Ovary (tissue), 10 donors: ENCODE measurements at places on chromosomes 3 and 15. TPM values are rescaled to one million over a fixed set of nuclear protein-coding genes. Genes with fewer than 3 reads are reported as not detected.
A peak's percentile ranks its signal among the peaks of the same experiment; 100 is the strongest.

WDR76 gene
- polyA plus RNA-seq = 4.2 TPM

DNA sequence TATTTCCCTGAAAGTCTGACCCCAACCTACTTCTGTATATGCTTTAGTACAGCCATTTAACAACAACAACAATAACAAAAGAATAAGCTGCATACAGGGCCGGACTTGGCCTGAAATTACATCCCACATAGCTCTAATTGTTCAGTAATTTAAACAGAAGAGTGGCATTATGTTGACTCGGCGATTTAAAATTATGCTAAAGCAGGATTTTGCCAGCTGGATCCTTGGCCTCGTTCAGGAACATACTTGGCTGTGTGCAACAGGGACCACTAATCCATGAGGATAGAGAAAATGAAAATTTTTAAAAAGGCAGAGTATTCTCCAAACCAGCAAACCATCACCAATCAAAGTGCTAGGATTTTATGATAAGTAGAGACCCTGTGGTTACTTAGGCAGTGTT lies 433.1 kb upstream of the RBMS3 start:
- no peak for DNase-seq

- DNase-seq = no peak
Observed at GRCh38 chr15:69735121-69735520, 282.5 kb downstream of the RPLP1 start.

ANKRD63 gene
- not detected for polyA plus RNA-seq

GRCh38 chr3:15380980-15381890 lies 46.1 kb downstream of the METTL6 start:
- DNase-seq = no peak

- no peak for DNase-seq
Observed at GRCh38 chr3:105537371-105538080, 170.8 kb downstream of the ALCAM start.

TICRR gene
- 0.31 TPM for polyA plus RNA-seq

DNA sequence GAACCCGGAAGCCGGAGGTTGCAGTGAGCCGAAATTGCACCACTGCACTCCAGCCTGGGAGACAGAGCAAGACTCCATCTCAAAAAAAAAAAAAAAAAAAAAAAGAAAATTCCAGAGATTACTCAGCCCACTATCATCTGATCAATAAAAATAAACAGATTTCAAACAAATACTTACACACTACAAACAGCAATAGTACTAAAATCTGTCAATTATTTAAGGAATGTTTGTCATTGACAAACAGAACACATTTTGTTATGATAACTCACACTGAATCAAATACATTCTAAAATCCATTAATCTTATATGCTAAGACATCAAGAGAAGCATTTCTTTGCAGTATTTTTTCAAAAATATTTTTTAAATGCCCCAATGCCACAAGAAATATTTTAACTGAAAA lies 7.6 kb downstream of the MYO9A start:
- DNase-seq = no peak

KNG1 gene
- polyA plus RNA-seq = not detected

GRCh38 chr15:78708713-78709260 lies 67.8 kb upstream of the CHRNB4 start:
- no peak for DNase-seq

- no peak for DNase-seq
Observed at GRCh38 chr3:178669022-178669601, 132.9 kb downstream of the KCNMB2 start.

AHSG gene
- polyA plus RNA-seq = not detected

ACKR2 gene
- polyA plus RNA-seq = 2.7 TPM

- no peak for DNase-seq
Observed at GRCh38 chr3:16520970-16521881, 7.7 kb upstream of the RFTN1 start.

- peak; percentile 43 for DNase-seq
Observed at GRCh38 chr3:45017821-45018220, 8.3 kb upstream of the CLEC3B start.

CCDC51 gene
- 9.9 TPM for polyA plus RNA-seq

GRCh38 chr3:18443665-18444594 lies 18.8 kb upstream of the SATB1 start:
- peak; percentile 16 for DNase-seq

DNA sequence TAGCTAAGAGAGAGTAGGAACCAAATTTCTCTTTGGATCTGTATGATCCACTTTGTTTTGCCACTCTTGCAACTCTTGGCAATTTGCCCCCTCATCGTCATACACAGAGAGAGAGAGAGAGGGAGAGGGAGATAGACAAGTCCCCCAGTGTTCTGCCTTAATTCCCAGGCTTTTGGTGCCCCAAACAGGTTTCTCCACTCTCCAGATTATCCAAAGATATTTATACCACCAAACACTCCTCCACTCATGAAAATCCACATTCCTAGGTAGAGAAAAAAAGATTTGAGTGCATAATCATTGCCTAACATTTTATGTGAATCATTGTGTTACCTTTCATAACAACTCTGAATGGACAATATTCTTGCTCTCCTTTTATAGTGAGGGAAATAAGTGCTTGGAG lies 15.3 kb downstream of the ACP3 start:
- no peak for DNase-seq

DNA sequence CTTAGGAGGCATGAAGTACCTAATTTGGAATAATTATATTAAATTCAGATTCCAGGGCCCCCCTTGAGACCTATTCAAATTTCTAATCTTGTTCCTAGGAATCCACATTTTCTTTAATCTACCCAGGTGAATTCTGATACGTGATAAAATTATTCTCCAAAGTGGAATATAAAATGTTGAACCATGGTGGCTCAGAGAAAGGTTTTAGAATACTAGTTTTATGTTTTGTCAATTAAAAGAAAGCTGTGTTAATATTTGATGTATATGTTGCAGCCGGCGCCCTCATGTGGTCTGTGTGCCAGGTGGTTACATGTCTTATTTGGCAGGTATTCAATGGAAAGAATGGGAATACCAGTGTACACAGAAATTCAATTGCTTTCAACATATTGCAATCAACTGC lies 321.8 kb downstream of the FEZF2 start:
- no peak for DNase-seq

KLF15 gene
- 61.4 TPM for polyA plus RNA-seq
